ENCODE measurements at places on chromosomes 13 and 19.

GRCh38 chr13:66266761-66267160 lies 963.4 kb downstream of the PCDH9 start:
- DNase-seq, result no peak

GRCh38 chr19:56917529-56917928 lies 77.0 kb upstream of the PEG3 start:
- DNase-seq, result no peak

- DNase-seq, result no peak
These were observed 374.5 kb upstream of the NBEA start for GRCh38 chr13:34567597-34567996.

DNA sequence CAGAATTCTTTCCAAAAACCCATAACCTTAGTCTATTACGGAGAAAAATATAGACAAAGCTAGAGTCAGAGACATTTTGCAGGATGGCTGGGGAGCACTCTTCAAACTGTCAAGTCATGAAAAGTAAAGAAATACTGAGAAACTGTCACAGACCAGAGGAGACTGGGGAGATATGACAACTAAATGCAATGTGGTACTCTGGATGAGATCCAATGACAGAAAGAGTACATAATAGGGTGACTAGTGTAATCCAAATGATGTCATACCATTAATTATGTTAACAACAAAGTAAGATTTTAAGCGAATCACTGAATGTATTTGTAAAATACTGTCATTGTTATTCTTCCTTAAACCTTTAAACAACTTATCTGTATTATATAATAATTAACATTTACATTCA lies 393.8 kb downstream of the LIG4 start:
- no peak for DNase-seq

DNA sequence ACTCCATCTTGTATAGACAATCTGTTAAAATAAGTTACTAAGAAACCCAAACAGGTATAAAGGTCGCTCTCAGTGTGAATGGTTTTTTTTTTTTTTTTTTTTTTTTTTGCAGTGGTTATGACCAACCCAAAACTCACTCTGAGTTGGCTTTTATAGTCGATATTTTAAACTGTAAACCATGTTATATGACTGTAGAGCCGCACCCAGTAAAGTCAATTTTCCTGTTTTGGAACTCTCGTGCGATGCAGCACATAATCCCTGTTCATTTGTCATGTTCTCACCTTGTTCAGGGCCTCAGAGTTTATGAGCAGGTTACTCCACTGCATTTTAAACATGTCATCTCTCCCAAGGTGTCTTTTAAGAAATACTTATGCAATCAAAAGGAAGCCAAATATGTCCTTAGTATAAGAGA lies 112.5 kb downstream of the KLF5 start:
- no peak for DNase-seq

DNA sequence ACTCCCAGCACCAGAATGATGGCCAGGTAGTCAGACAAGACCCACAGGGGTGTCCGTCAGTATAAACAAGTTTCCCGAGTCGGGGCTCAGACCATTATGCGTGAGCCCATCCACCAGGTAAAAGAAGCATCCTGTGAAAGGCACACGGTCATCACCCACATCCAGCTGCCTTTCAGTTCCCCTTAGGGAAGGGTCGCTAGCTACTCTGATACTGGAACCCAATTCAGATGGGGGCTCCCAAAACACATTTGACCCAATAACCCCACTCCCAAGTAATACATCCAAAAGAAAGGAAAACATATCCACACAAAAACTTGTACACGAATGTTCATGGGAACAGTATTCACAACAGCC lies 66.8 kb downstream of the STK24 start:
- DNase-seq, result no peak

DNA sequence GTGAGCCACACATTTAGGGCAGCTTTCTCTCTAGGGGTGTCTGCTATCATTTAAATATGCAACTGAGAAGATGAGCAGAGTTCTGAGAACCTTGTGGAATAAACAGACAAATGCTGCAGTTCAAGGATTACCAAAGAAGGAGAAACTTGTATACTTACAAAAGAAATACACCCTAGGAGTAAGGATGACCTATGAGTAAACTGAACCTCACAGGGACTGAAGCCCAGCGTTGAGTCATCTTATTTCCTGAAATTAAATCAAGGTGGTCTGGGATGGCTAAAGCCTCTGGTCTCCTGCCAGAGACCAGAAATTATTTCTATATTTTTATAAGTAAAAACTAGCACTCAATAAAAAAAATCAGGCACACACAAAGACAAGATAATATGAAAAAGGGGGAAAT lies 40.1 kb downstream of the FAM216B start:
- DNase-seq, result no peak

GRCh38 chr19:45446295-45446694 lies 21.5 kb upstream of the FOSB start:
- no peak for DNase-seq

GRCh38 chr13:94056362-94056990 lies 423.0 kb downstream of the DCT start:
- no peak for DNase-seq

DNA sequence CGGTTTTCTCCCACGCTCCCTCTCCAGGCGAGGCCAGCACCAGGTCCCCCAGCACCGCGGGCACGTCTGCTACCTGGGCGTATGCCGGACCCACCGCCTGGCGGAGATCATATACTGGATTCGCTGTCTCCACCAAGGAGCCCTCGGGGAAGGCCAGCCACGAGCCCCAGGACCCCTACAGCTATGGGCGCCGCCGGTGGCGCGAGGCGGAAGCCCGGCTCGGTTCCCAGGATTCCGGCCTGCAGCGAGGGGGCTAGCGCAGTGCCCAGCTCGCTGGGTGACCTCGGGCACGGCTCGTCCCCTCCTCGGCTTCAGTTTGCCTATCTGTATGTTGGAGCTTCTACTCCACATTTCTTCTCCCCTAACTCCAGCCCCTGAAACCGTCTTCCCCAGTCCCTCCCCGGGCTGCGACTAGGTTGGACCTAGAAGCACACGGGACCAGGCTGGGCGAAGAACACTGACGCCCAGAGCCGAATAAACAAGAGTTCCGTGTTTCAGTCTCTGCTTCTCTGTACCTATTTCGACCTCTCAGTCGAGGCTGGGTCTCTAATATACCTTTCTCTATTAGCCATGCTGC lies 749 bp upstream of the CPT1C start:
- no peak for DNase-seq

GRCh38 chr13:106186366-106187030 lies 349.0 kb downstream of the EFNB2 start:
- DNase-seq, result no peak

- DNase-seq, result no peak
These were observed 68.9 kb downstream of the GADD45B start for GRCh38 chr19:2544576-2545415.

DNA sequence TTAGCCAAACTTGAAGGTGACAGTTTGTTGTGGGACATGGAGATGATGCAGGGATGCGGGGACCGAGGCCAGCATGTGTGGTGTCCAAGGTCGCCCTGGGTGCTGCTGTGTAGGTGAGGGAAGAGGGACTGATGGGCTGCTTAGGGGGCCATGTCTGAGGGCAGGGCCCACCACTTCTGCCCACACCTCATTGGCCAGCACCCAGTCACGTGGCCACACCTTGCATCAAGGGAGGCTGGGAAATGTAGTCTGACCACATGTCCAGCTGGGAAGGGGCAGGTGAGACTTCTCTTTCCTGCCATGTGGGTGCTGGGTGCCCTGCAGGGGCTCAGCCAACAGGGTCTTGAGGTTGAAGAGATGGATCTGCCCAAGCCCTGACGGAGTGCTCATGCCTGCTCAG lies 88.9 kb downstream of the KDM4B start:
- DNase-seq, result no peak

DNA sequence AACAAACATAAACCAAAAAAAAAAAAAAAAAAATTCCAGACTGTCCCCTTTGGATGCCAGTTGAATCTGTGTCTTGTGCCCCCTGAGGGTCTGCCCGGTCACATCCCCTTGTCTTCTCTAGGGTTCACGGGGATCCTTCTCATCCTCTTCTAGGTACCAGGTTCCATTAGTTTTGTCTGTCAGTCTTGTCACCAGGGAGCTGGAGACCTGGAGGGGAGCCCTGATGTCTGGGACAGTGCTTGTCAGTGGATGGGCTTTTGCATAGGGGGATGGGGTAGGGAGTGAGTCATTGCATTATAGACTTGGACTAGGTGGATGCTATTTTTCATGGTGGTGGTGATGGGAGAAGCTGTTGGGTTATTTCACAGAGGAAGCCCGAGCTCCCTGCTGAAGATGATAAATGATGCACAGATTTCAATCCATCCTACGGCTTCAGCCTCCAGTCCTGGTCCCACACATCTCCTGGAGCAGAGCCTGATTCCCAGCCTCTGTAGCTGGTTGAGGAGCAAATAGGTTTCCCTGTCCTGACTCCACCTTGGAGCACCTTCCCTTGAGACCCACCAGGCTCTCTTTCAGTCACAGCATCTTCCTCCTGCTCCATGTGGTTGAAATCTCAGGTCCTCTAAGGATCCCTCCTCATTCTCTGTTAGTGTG lies 26.0 kb downstream of the WTIP start:
- DNase-seq, result no peak

DNA sequence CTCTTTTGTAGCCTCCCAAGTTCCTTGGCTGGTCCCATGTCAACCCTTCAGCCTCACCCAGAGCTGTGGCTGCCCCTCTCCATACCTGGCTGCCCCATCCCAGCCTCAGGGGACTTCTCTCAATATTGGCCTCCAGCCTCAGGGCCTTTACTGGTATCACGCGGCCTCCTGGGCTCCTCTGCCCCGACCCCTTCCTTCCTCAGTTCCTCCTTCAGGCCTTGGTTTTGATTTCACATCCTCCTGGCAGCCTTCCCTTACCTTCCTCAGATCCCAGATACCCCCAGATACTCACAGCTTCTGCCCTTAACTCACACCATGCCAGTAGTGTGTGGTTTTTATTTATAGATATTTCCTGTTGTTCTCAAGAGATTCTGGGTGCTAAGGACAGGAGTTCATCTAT lies 12.8 kb upstream of the SCN1B start:
- no peak for DNase-seq

DNA sequence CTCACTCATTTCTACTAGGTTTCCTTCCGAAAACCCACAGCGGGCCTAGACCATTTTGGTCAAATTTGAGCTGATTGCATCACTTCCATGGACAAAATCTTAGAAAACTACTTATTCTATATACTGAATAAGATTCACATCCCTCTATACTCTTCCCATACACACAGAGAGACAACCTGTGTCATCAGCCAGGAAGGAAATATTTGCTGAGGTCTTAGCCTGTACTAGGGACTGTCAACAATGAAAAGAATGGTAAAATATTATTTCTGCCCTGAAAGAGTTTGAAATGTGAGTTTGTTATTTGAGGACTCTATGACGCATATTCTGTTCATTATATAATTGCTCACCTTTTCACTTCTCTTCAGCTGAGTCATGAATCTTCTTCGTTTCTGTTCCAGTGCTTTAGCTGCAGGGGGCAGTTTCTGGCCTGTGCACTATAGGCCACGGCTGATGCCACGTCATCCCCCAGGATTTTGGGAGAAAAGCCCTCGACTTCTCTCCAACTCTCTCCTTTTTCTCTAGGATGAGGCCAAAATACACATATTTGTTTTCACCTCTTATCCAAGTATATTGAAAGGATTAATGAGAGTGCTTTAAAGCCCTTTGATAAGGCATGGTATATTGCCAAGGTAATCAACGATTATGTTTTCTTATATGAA lies 47.7 kb downstream of the GSX1 start:
- no peak for DNase-seq

DNA sequence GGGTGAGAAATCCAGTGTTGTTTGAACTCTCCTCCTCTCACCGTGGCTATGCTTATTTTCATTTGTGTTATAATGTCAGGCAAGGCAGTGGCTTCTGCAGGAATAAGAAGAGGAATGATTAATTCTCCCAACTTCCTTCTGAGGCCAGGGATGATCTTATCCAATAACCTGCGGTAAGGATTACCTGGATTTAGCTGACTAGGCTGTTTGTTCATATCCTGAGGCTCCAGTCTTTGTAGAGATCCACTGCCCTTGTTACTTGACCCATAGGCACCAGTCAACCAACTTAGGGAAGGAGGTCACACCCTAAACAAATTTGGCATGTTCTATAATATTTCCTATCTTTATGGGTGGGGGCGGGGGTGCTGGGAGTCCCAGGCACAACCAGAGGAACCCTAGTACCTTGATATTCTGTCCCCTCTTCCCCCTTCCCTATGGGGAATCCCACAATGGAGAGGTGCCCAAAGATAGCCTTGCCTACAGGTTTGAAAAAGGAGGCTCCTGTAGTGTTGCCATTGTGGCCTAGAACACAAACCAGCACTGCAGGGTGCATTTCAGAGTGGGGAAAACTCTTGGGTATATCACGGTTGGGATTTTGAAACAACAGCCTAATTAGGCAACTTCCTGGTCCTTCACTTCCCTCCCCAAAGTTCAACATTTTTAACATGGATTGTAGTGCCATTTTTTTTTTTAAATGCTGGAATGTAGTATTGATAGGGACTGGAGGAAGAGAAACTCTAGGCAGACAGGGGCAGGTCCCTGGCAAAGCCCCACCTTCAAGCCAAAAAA lies 977.5 kb upstream of the SPRY2 start:
- DNase-seq, result no peak

DNA sequence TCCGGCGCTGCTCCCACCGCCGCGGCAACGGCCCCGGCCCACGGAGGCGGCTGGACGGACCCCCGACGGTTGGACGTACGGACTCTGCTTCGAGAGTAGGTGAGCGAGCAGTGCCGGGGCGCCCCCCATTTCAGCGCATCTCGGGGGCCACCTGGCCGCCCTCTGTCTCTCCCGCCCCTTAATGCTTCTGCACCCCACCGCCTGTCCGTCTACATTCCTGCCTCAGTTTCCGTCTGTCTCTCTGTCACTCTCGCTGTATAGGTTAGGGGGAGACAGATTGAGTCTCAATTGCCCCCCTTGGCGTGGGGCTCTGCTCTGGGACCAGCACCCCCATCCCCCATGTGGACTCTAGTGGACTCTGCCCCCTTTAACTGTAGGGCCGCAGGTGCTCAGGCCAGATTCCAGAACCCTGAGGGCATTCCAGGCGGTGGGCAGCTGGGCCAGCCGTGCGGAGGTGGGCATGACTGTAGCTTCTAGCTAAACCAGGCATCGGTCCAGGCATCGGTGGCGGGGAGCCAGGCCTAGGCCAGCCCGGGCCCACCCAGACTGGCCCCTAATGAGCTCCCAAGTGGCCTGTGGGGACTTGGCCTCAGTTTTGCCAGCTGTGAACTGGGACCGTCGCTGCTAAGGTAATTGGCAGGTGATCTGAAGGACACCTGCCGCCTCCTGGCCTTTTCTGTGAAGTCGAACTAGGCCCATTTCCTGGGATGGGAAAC lies 373 bp downstream of the TNFAIP8L1 start:
- DNase-seq, result no peak

- no peak for DNase-seq
These were observed 46.4 kb downstream of the SOX1 start for GRCh38 chr13:112113348-112113747.

DNA sequence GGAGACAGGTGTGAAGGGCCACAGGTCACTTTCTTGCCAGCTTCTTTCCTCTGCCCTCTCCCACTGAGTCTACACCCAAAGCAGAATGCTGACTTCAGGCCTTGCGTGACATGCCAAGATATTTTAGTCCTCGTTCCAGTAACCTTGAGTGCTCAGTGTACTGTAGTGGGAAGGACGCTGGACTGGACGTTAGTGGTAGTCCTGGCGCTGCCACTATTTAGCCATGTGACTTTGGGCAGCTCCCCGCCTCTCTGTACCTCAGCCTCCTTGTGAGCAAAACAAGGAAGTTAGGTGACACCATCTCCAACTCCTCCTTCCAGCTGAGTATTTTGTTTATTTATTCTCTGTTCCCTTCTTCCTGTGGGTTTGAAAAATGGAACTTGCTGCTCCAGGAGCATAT lies 86.1 kb downstream of the FRY start:
- no peak for DNase-seq

- no peak for DNase-seq
These were observed 492.4 kb downstream of the EFNB2 start for GRCh38 chr13:106042996-106043581.

Measured in activated gamma-delta T cell treated with Interleukin-2 at 50 U/mL for 16 hours (primary cell).